Activated naive CD4-positive, alpha-beta T cell treated with Interleukin-2 at 50 U/mL for 16 hours (primary cell): ENCODE measurements at places on chromosomes 11 and 22.

DNA sequence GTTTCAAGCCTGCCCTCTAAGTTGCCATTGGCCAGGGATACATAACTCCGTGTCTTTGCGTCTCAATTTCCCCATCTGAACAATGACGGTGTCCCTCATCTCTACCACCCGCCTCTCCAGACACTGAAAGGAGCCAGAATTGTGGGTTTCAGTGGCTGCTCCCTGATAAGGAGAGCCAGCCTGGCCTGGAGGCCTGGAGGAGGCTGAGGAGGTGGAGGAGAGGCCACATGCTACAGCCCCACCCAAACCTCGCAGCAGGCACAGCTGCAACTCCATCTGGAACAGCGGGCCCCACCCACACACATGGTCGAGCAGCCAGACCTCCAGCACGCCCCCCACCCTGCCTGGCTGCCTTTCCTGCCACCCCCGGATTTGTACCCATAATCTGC is 34.4 kb upstream of the CD82 start:
- DNase-seq, result no peak

DNA sequence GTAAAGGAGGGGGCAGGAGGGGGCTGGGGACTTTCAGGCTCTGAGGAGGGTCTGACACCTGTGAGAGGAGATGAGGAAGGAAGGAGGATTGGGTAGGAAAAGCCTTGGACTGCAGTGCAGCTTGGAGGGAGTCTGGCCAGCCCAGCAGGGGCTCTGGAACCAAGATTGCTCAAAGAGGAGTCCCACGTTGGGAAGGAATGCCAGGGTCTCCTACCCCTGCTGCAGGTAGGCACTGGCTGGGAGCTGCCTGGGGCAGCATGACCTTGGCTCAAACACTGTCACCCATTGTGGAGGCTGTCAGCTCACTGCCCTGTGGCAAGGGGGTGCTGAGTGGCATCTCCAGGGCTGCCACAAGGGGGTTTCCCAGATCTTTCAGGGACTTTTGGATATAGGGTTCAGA is 94.5 kb downstream of the RPS6KA4 start:
- DNase-seq, result no peak

GRCh38 chr11:8721609-8722500 is 39.3 kb downstream of the RPL27A start:
- no peak for DNase-seq

DNA sequence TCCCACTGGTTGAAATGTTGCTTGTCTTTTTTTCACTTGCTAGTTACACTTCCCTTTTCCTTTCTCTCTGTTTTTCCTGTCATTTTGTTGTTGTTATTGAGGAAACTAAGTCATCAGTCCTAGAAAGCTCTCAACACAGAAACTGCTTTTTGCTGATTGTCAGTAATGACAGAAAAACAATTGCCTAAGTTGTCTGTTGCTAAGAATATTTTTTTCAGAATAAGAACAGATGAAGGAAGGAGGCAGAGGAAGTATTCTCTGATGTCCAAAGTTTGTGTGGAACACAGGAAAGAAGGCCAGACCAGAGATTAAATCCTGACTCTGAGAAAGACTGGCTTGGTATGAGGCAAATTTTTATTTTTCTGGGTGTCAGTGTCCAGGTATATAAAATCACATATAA is 163.3 kb downstream of the CASP12 start:
- DNase-seq, result no peak

- no peak for DNase-seq
These were observed 1326.5 kb downstream of the LRRC4C start for GRCh38 chr11:40132912-40133311.

- no peak for DNase-seq
These were observed 50.2 kb downstream of the AP2A2 start for GRCh38 chr11:975827-976226.

GRCh38 chr11:120336641-120337354 is 585 bp downstream of the ARHGEF12 start:
- peak; percentile 47 for DNase-seq
